ENCODE measurements at places on chromosomes 6 and 20.
A peak's percentile ranks its signal among the peaks of the same experiment; 100 is the strongest.

GRCh38 chr6:169847901-169848311, 96.5 kb downstream of the ERMARD start:
- peak; percentile 67 for DNase-seq

DNA sequence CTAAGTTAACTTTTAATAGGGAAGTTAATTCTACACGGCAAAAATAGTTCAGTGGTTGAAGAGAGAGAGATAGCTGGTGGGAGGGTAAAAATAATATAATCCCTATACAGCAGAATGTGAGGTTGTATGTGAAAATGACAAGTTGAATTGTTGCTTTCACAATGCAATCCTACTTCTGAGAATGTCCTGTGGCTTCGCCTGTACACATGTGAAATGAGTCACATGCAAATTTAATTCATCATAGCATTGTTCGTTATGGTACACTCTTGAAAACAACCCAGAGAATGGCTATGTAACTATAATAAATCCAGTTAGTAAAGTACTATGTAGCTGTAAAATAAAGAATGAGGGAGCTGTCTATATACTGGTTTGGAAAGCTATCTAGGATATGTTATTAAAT, 46.0 kb upstream of the HINT3 start:
- no peak for DNase-seq

DNA sequence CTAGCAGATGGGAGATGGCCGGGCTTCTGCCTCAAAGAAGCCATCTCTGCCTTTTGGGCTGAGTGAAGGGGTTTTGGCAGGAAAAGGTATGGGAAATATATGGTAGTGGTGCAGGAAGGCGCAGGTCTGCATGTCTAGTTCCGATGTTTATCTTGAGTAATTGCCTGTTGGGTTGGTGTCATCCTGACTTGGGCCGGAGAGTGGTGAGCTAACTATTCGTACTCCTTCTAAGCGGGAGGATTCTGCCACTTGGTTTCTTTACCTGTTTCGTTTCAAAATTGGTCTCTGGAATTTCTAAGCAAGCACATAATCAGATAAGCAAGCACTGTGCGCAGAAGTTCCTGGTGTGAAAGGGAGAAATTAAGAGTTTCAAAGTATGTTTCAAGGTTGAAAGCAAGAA, 229.6 kb downstream of the SAMD5 start:
- no peak for DNase-seq

DNA sequence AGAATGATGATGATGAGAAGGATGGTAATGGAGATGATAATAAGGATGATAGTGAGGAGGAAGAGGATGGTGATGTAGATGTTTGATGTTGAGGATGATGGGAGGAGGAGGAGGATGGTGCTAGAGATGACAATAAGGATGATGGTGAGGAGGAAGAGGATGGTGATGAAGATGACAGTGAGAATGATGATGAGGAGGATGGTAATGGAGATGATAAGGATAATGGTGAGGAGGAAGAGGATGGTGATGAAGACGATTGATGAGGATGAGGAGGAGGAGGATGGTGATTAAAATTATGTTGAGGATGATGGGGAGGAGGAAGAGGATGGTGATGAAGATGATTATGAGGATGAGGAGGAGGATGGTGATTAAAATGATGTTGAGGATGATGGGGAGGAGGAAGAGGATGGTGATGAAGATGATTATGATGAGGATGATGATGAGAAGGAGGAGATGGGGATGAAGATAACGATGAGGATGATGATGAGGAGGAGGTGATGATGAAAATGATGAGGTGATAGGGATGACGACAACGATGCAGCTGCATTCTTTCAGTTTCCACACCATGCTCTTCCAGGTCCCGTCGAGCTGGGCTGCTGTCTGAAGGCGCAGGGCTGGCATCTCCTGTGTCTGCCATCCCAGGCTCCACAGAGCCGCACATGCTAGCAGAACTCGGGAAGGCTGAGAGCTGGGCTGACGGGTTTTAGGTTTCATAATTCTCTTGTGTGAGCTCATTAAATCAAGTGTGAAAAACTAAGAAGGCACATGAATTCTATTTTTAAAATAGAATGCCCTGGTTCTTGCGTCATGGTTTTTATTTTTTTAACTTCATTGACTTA, 274.9 kb downstream of the SMOC2 start:
- DNase-seq, result peak; percentile 24

DNA sequence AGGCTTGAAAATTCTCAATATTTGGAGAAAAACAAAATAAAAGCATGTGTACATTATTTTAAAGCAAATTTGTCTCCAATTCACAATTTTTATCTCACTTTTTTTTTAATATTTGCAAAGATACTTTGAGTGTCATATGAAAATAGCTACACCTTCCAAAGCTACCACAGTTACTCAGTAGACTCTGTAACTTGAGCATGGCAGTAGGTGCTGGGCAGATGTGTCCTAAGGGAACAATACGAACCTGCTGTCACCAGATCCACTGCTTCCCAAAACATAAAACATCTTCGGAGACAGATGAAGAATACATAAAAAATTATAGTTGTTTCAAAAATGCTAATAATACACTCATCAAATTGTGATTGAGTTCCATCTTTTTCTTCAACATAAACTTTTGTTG, 10.6 kb downstream of the WDR27 start:
- no peak for DNase-seq

GRCh38 chr20:32567384-32568178, 17.6 kb downstream of the NOL4L start:
- no peak for DNase-seq

- peak; percentile 94 for DNase-seq
Measured at GRCh38 chr6:157323255-157323965, at the start of gene TMEM242. Gene TMEM242, minus strand, starts transcription at chr6:157323519. Its CDS starts 20 bp downstream, at chr6:157323499.

- DNase-seq, result no peak
Measured at GRCh38 chr20:64136004-64136710, 28.1 kb upstream of the MYT1 start.

GRCh38 chr6:18640134-18640533, 253.0 kb downstream of the RNF144B start:
- no peak for DNase-seq

- DNase-seq, result no peak
Measured at GRCh38 chr6:43459535-43459934, 4.2 kb upstream of the DLK2 start.

GRCh38 chr20:25049261-25050060, 8.5 kb downstream of the ACSS1 start:
- DNase-seq, result peak; percentile 74

- DNase-seq, result no peak
Measured at GRCh38 chr20:53176134-53176533, 204.0 kb downstream of the TSHZ2 start.

GRCh38 chr6:27503436-27504030, 30.6 kb upstream of the ZNF184 start:
- no peak for DNase-seq

GRCh38 chr6:156423075-156423474, 354.1 kb upstream of the ARID1B start:
- no peak for DNase-seq

GRCh38 chr6:154993026-154993425, 2.1 kb upstream of the TIAM2 start:
- DNase-seq, result no peak

DNA sequence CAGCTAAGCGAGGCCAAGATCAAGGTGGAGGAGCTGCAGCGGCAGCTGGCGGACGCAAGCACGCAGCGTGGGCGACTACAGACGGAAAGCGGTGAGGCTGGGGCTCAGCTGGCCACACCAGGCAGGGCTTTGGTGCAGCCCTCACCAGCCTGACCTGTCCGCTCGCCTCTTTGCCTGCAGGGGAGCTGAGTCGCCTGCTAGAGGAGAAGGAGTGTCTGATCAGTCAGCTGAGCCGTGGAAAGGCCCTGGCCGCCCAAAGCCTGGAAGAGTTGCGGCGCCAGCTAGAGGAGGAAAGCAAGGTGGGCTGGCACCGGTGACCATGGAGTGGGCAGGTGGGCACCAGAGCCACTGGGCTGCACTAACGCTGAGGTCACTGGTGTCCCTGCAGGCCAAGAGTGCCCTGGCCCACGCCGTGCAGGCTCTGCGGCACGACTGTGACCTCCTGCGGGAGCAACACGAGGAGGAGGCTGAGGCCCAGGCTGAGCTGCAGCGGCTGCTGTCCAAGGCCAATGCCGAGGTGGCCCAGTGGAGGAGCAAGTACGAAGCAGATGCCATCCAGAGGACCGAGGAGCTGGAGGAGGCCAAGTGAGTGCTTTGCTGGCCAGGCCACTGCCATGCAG, 42.8 kb downstream of the MYH7B start:
- DNase-seq, result no peak

GRCh38 chr6:34028691-34029360, 117.1 kb downstream of the GRM4 start:
- DNase-seq, result no peak

- DNase-seq, result no peak
Measured at GRCh38 chr6:27053738-27054137, 193.8 kb upstream of the PRSS16 start.

GRCh38 chr20:561437-562231, 18.0 kb upstream of the CSNK2A1 start:
- no peak for DNase-seq

- DNase-seq, result no peak
Measured at GRCh38 chr20:22717466-22717865, 133.1 kb upstream of the FOXA2 start.

GRCh38 chr6:83960664-83961063, 72.9 kb upstream of the MRAP2 start:
- no peak for DNase-seq

- no peak for DNase-seq
Measured at GRCh38 chr6:106536357-106536756, 92.9 kb downstream of the RTN4IP1 start.

DNA sequence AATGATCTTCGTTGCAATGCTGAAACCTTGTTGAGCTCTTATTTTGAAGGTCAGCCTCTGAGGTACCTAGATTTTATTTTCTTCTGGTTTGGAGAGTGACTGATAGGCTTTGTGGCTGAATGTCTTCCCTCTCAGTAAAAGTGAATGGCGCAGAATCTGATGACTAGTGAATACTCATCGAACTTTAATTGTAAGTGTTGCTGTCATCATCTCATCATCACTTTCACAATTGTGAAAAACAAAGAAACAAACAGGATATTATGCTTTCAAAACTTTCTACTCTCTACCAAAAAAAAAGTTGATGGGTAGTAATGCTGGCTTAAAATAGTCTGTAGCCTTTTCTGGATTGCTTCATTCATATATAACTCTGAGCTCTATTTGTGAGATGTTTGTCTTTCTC, 239.5 kb upstream of the RAB32 start:
- DNase-seq, result no peak

DNA sequence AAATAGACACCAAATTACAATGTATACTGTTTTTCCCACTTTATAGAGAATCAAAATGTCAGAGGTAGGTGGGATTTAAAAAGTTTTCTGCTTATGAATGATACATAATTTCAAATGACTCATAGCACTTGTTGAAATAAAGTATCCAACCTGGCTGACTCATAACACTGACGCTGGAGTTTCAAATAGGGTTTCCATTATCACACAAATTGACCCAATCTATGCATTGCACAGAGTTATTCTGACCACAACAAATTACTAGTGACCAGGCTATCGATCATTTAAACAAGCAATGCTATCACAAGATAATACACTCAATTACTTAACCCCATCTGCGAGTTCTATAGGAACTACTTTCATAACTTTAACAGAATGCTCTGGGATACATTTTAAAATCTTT, 31.9 kb upstream of the PRELID3B start:
- DNase-seq, result no peak

DNA sequence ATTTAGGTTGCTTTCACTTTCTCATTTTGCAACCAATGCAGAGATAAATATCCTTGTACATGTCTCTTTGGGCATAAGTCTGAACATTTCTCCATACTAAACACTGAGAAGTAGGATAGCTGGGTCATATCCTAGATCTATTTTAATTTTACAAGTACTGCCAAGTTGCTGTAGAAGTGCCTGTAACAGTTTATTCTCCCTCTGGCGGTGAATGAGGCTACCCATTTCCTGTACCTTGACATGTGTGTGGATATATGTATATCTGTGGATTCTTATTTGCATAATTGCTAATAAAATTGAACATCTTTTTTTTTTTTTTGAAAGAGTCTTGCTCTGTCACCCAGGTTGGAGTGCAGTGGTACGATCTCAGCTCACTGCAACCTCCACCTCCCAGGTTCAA, 48.0 kb upstream of the PNRC1 start:
- no peak for DNase-seq

DNA sequence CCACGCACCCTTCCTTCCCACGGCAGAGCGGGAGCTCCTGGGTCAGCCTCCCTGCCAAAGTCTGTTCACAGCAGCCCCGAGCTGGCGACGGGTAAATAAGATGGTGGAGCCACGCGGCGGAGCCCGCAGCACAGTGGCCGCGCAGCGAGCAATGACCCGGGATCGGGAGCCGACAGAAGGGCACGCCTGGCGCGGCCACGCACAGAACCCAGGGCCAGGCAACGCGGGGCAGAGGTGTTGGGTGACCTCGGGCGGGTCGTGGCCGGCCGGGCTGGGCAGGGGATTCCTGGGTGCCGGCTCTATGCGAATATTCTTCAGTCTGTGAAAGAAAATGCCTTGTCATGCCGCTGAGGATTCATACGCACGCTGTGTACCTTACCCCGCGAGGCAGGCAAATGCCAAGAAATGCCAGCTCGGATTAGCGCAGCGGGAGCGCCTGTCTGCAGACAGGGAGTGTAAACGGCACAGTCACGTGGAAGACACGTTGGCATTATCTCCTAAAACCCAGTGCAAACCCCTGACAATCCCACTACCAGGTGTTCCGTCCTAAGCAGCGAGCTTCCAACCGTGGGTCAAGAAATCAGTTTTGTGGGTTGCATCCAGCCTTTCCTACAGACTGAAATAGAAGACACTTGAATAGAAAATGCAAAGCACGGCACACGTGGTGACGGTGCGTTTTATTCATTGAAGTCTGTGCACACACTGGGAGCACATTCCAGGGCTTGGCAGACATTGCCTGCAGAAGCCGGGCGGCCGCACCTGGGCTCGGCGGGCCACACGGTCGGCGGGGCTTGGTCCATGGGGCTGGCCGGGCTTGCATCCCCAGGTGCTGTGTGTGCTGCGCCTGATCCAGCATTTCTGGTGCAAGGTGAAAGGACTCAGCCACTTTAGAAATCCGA, 18.3 kb downstream of the CHRNA4 start:
- DNase-seq, result no peak

DNA sequence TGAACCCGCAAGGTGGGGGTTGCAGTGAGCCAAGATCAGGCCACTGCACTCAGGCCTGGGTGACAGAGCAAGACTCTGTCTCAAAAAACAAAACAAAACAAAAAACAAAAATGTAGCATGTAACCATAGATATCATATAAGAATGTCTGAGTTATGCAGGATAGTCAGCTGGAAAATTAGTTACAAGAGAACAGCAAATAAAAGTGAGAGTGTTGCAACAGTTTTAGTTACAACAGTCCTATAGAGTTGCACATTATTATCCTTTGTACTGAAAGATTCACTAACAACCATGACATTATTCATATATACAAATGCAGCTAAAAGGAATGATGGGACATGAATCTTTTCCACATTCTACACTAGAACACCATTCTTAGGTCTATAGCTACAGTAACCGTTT, 16.4 kb downstream of the RNF24 start:
- DNase-seq, result no peak

- no peak for DNase-seq
Measured at GRCh38 chr20:50068041-50068651, 44.8 kb downstream of the UBE2V1 start.

Measured in coronary artery (tissue), 2 donors.